ENCODE measurements at places on chromosomes 13 and 19.

DNA sequence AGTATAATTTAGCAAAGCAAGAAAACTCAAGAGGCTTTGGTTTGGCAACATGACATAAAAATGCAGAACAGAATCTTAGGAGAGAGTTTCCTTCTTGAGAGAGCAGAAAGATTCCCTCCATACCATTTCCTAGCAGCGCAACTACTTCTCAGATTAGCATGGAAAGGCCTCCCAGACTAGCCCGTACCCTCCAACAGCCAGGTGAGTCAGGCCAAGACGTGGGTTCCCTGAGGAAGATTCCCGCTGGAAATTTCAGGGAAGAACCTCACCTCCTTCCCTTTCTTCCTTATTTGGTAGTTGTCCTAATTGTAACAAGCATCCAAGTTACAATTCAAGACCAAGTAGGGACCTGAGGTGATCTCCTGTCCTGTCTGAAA lies 12.3 kb downstream of the COL4A2 start:
- no peak for DNase-seq

GRCh38 chr13:106401081-106401480 lies 134.4 kb downstream of the EFNB2 start:
- no peak for DNase-seq

GRCh38 chr13:104553186-104553585 lies 1487.0 kb upstream of the SLC10A2 start:
- no peak for DNase-seq

DNA sequence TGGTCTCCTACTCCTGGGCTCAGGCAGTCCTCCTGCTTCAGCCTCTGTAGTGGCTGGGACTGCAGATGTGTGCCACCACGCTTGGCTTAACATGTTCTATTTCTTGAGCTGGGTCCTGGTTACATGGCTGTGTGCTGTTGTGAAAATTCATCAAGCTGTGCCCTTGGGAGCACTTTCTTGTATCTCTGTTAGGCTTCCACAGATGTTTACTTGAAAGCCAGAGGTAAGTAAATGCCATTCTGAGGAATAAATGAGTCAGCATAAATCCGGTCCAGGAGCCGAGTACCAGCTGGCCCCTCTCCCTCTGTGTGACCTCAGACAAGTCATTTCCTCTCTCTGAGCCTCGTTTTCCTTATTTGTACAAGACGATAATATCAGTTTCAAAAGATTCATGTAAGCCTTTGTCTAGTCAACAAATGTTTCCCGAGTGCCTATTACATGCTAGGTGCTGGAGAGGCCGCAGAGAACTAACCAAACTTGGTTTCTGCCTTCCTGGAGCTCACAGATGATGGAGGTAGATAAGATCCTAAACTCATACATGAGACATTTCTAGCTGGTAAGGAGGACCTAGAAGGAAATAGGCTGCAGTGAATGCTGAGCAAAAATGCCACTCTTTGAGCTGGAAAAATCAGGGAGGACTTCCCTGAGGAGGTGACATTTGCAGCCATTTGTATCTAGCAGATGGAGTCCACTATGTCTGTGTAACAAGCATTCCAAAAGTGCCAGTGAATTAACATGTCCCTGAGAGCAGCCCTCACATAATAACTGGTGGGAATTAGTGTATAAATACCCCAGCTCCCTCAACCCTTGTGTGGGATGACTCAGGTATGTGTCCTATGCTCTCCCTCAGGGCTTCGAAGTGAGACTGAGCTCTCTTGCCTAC lies 2.7 kb upstream of the RASAL3 start:
- DNase-seq, result no peak

GRCh38 chr13:111610081-111610480 lies 289.6 kb downstream of the TEX29 start:
- no peak for DNase-seq

GRCh38 chr19:46954993-46955812 lies 64.4 kb upstream of the NPAS1 start:
- no peak for DNase-seq

- DNase-seq, result no peak
Observed at GRCh38 chr19:19261350-19262189, 11.5 kb downstream of the TM6SF2 start.

- no peak for DNase-seq
Observed at GRCh38 chr19:10720607-10721125, 2.8 kb downstream of the DNM2 start.

DNA sequence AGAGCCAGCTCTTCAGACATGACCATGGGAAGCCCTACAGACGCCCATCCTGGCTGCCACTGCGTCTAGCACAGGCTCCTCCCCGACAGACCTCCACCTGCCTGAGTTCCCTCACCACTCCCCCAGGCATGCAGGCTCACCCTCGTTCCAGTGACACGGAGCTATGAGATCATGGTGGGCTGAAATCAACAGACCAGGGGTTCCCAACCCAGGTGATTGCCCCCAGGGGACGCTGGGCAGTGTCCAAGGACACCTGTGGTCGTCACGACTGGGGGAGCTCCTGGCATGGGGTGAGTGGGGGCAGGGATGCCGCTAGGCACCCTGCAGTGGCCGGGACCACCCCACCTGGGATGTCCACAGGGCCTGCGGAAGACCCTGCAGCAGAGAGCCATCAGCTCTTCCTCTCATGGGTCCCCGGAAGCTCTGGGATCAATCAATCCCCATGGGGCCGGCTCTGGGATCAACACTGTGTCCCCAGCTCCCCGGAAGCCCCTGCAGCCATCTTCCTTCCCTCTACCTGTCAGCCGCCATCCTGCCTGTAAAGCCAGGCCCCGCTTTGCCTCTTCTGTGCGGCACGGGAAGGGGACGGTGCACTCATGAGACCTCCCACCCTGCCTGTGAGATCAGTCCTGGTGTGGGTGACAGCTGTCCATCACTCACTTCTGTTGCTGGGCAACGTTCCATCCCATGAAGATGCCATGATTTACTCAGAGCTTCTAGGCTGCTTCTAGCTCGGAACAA lies 12.8 kb upstream of the MADCAM1 start:
- no peak for DNase-seq

DNA sequence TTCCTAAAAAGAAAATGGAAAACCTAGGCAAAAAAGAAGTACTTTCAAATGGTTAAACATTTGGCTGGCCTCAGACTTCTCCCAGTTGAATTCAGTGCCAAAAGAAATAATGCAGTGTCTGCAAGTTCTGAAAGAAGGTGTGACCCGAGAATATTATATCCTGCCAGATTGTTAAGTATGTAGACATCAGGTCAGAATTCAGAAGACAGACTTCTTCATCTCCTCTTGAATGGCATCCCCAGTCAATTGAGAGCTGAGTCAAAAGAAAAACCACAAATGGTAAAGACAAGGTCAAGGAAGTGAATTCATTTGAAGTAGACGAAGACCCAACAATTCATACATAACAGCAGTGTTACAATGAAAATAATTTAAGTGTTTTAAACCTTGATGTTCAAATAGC lies 194.5 kb downstream of the NBEA start:
- no peak for DNase-seq

DNA sequence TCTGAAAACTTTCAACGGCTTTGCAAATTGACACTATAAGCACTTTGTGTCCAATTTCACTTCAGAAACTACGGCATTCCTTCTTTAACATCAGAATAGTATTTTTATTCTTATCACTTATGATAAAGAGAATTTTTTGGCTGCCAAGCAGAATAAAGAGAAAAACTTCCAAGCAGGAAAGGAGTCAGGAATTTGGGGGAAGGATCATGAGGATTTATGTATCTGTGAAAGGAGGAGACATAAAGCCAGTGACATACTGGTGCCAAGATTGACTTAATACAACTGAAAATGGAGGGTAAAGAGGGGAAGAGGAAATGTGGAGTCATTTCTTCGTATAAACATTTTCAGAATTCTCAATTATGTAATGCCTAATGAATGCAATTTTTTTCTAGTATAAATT lies 94.7 kb downstream of the RBM26 start:
- DNase-seq, result no peak

- no peak for DNase-seq
Observed at GRCh38 chr19:35937345-35938281, 1.4 kb downstream of the LRFN3 start.

- DNase-seq, result no peak
Observed at GRCh38 chr19:28595722-28596480, 617.0 kb downstream of the UQCRFS1 start.

DNA sequence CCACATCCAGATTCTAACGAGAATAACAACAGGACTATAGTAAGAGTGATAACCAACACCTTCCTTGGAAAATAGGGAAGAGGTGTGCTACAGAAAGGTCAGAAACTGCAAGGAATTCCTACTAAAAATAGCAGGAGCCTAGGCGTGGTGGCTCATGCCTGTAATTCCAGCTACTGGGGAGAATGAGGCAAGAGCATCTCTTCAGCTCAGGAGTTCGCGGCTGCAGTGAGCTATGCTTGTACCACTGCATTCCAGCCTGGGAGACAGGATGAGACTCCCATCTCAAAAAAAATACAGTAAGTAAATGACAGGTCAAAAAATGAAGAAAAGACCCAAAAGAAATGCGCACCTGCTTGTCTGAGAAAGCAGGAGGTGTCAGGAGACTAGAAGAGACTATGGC lies 101.5 kb upstream of the TSHZ3 start:
- DNase-seq, result no peak

DNA sequence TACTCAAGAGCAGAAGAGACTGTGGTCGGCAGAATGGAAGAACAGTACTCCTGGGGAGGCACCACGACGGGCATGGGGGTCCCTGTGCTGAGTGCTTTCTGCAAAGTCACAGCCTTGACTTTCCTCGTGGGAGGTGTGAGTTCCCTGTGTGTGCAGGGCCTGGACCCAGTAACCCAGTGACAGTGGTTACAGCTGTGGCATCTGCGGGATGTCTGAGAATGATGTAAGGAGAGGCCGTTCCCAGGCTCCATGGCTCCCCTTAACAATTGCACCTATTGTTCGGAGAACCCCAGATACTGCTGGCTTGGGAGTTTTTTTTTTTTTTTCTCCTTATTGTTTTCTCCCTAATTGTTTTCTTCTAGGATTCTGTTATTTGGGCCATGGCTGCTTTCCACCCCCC lies 5.1 kb upstream of the NANOS2 start:
- no peak for DNase-seq

- DNase-seq, result no peak
Observed at GRCh38 chr13:113875837-113876281, 12.0 kb upstream of the GAS6 start.

DNA sequence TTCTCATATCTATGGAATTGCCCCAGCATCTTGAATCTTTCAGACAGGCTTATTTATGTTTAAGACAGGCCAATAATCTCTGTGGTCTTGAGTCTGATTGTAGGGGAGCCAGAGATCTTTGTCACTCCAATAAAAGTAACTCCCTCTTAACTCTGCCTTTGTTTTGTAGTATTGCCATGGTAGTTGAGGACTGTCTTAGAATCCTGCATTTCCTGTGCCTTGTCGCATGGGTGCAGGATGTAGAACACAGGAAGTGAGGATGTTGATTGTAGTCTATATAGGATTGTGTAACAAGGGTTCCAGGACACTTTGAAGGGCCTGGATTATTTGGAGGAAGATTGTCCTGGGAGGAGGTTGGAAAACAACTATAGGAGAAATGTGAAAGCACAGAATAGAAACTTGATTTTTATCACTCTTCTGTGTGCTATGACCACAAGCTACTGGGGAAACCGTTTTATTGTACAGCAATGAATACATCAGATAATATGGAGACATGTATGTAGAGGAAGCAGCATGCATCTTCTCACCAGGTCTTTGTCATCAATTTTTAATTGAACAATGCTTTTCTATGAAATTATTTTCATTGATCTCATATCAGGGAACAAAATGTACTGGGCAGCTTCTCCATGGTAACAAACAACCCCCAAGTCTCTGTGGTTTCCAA lies 411.7 kb downstream of the FGF9 start:
- no peak for DNase-seq

GRCh38 chr19:48108997-48109782 lies 1.4 kb downstream of the PLA2G4C start:
- DNase-seq, result no peak

DNA sequence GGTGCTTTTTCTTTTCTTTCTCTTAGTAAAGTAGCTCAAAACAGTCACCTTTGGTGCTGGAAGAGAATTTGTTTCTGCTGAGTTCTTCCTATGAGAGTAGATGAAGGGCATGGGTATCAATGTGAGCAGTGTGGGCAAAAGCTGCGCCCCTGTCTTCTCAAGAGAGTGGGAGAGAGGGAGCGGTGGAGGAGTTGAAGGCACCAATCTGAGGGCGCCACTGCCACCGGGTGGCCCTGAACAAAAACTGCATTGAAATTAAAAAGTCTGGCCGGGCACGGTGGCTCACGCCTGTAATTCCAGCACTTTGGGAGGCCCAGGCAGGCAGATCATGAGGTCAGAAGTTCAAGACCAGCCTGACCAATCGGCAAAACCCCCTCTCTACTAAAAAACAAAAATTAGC lies 28.7 kb upstream of the EPHX3 start:
- DNase-seq, result no peak

GRCh38 chr19:50739132-50739913 lies 16.2 kb downstream of the CLEC11A start:
- DNase-seq, result no peak

DNA sequence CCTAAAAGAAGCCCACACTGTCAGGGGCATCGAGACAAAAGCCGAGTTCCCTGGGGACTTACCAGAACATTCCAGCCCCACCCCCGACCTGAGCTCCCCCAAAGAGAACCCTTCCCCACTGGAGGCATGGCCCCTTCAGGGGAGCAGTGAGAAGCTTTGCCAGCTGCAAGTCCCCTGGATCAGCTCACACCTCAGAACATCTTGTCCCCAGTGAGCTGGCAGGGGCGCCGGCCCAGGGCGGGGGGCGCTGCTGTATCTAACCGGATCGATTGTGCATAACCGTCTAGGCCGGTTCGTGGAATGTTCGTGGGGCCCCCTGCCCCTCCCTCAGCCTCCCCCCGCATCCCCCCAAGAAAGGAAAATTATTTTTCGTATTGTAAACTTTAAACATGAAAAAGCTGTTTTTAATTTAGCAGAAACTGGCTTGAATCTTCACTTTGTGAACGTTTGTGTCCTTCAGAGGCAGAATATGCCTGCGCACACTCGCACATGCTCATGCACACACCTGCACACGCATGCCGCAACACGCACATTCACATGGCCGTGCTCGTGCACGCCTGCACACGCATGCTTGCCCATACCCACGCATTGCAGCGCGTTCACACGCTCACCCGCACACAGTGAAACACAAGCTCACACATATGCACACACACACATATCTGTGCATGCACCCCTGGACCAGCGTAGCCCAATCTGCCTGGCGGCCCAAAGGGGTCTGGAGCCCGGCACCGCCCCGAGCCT lies 12.0 kb upstream of the CRTC1 start:
- no peak for DNase-seq

All from GM04504 (cell line).